ENCODE measurements at places on chromosomes 6 and 20.

DNA sequence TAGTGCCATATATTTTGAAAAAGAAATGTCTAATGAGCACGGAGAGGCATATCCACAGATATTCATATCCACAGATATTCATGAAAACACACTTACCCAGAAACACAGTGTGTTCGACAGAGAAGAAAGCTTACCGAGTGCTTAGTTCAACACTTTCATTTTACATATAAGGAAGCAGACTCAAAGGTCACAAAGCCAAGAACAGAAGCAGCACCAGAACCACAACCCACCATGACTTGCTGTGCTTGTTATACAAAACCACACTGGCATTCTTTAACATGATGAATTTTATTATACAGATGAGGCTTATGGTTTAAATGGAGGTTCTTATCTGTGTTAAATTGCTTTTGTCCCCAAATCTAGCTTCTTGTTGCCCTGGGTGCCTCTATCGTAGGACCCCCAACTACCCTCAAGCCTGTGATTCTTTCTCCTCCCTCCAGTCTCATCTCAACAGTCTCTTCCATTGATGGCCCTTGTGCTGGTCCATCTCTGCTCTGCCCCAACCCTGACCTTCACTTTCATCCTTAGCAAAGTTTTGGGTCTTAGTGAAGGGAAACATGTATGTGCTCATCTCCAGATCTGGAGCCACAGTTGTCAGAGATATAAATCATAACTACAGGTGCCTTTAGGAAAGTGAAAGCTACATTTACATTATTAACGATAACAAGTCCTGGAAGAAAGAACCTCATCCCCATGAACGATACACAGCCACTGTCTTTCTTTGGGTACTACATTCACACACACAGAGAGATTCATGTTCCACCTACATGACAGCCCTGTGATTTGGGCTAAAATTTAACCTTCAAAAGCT is 40.0 kb downstream of the SF3B5 start:
- DNase-seq = no peak

DNA sequence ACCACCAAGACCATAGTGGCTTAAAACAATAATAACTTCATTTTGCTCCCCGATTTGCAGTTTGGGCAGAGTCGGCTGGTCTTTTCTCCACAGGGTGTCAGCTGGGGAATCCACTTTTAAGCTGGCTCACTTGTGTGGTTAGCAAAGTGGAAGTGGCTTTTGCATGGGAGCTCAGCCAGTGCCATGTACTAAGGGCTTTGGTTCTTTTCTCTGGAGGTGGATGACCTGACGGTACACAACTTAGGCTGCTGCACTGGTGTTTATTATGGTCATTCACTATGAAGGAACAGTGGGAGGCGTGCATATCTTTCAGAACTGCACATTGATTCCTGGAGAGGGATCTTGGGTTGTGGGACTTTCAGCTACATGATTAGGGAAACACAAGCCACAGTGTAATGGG is 141.0 kb downstream of the OR2B2 start:
- DNase-seq = no peak

DNA sequence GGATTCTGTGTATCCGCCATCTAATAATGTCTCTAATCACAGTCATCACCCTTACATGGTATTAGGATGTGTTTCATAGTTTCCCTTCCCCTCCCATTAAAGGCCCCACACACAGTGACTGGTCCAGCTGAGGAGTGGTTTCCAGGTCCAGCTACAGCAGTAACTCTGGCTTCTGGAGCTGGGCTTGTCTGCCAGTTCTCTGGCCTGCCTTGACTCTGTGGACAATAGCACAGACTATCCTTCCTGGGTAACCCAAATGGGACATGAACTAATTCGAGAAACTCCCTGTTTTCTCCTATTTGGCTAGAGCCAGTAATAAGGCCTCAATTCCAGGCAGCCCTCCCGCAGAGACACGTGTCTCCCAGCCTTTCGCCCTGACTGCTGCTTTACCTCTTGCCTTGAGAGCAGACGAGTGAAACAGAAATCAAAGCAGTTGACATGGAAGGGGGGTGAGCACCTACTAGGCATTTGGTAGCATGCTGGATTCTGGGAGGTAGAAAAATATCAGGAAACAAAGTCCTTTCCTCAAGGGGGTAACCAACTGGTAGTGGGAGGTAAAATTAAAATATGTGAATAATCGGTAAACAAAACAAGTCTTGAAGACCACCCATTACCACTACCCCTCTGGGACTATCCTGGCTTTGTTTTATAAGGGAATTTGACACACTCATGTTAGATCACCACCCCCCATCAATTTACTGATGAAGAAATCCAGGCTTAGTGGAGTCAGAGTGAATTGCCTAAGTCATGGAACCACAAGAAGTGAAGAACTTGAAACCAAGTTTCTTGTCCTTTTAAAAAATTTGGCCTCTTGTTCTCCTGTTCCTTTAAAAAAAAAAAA is 1.2 kb downstream of the TRAF3IP2 start:
- DNase-seq = peak; percentile 90

DNA sequence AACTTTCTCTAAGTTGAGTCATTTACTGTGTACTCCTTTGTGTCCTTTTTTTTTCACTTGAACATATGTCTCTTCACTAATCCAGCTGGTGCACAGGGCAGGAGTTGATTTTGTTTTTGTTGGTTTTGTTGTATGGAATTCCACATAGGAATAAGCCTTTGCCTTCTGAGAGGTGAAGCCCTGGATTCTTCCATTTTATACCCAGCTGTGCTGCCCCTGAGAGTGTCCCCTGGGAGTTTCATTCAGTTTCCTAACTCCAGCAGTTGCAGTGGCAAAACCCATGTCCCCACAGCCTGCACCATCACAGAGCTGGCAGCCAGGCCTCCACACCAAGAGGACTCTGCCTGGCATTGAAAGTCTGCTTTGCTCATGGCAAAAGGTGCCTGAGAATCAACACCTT is 107.3 kb upstream of the SYNDIG1 start:
- DNase-seq = no peak

- peak; percentile 77 for DNase-seq
These were observed 98.8 kb downstream of the SASH1 start for GRCh38 chr6:148441454-148441911.

DNA sequence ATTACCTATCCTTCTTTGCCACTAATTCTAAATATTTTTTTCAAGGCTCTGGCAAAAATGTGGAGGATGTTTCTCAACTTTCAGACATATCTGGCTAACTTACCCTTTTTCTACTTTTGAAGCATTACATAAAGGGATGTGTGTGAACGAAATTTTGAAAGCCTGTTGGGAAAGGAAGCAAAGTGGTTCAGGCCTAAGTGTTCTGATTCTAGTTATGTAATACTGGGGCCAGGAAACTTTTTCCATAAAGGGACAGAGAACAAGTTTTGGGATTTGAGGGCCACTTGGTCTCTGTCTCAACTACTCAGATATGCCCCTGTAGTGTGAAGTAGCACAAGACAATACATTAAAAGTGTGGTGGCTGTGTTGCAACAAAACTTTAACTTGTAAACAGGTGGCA is 721.8 kb downstream of the PHF3 start:
- DNase-seq = no peak

DNA sequence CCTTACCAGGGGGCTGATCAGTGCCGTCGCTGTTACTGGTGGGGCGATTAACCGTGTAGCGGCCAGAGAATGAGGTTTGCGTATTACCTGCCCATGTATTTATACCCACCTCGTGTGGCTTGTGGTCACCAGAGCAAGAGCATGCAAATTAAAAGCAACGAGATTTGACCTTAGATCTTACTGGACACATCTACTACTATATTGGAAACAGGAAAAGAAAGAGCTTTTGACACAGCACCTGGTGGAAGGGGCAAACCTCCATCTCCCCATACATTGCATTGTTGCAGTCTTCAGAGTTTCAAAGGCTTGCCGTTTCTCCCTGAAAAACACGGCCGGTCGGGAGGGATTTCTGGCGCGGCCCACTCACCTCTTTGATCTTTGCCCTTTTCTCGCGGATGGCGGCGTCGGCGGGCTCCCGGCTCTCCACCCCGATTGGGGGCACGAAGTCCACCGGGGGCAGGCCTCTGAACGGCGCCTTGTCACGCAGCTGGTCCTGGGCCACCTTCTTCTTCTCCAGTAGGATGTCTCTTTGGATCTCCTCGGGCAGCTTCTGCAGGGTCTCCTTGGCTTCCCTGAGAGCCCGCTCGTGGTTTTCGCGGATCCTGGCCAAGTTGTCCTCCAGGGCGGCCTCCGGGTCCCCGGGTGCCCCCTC is 1.3 kb downstream of the MAN1A1 start:
- DNase-seq = peak; percentile 15

DNA sequence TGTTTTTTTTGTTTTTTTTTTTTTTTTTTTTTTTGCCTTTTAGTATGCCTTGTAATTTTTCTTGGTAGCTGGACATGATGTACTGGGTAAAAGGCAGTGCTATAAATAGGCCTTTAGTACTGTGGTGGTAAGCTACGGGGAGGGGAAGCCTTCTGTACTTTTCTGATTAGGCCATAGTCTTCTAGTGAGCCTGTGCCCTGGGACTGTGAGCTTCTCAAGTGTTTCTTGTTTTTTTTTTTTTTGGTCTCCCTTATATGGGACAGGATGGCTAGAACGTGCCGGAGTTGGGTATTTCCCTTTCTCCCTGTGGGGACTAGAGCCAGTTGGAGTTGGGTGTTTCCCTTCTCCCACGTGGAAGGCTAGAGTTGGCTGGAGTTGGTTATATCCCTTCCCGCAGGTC is 59.4 kb upstream of the PRELID3B start:
- DNase-seq = no peak

DNA sequence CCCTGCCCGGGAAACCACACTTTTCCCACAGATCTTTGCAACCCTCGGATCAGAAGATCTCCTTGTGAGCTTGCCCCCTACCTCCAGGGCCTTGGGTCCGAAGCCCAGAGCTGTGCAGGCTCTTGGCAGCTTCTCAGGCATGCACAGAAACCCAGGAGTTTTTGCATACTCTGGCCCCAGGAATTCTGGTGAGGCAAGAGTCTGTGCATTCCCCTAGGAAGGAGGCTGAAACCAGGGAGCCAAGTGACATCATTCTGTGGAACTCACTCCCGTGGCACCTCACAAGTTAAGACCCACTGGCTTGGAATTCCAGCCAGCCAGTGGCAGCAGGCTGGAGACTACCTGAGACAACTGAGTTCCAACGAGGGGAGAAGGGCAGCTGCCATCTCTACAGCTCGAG is 100.1 kb downstream of the TNFRSF21 start:
- DNase-seq = peak; percentile 15

DNA sequence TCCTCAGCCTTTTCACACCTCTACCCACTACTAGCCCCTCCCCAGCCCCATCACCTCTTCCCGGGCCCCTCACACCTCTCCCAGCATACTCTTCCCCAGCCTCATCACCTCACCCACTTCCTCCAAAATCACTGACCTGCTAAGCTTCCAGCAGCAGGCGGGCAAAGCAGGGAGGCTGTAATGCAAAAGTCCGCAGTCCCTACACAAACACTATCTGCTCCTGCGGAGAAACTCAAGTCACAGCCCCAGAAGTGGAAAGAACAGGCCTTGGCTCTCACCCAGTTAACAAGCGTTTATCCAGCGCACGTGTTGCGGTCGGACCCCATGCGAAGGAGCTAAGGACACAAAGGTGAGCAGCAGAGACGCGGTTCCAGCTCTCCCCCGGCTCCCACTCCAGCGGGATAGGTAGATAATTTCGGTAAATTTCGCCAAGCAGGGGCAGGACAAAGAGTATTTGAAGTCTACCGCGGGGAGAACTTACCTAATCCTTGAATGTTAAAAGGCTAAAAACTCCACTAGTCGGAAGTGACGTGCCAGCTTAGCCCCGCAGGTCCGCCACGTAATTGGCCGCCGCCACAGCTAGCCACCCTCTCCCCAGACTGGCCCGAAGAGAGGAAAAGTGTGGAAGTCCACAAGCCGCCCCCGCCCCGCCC is 728 bp upstream of the TRIM39 start:
- peak; percentile 83 for DNase-seq

GRCh38 chr6:112251171-112251875 is 3.0 kb downstream of the LAMA4 start:
- peak; percentile 66 for DNase-seq

GRCh38 chr20:11080781-11081377 is 407.1 kb upstream of the JAG1 start:
- DNase-seq = no peak

DNA sequence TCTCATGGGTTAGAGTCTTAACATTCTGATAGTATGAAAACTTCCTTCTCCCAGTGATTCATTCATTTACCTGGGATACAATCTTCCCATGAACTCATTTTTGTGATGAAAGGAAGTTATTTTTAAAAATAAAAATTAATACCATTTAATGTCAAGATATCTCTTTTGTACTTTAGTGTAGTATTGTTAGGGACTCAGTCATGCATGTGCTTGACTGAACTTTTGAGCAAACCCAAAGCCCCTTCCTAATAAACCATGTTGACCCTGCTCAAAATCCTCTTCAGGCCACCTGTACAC is 52.4 kb downstream of the RNF217 start:
- no peak for DNase-seq

DNA sequence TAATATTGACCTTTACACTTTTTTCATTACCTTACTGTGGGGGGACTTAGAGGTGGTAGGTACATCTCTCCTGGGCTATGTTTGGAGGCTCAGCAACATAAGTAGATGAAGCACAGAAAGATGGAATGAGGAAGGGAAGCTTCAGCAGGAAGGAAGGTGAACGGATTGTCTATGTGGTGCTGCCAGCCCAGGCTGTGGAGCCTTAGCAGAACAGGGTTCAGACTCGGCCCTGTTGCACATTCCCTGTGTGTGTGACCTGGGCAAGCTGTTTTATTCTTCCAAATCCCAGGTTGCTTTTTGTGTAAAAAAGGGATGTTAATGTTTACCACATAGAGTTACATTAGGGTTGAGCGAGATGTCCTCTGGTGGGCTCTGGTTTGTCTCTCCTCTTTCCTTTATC is 41.2 kb downstream of the ANKS1A start:
- no peak for DNase-seq

All from fibroblast of skin of back (primary cell).